Heart left ventricle (tissue), 16 donors: ENCODE measurements at places on chromosomes 1 and 21.

GRCh38 chr1:222275001-222275728, 272.7 kb downstream of the HHIPL2 start:
- no peak overlapping the region for H3K4me3 ChIP-seq
- peaks cover 13% of the 10 kb centered on the region for H3K27me3 ChIP-seq

DNA sequence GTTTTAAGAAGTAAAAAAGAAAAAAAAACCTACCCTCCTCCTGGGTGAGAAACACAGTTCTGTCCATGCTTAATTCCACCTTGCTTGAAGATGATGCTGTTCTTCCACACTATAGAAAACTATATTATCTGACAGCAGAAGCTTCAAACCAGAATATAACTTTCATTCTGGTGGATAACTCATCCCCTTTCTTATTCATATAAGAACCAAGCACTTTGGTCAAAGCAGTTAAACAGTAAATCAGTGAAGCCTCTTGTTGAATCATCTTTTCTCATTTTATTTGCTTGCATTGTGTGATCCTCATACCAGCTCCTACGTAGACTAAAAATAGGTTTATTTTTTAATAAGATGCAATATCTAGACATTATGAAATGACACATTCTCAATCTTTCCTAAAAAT, 36.7 kb upstream of the PRDX6 start:
- H3K4me3 ChIP-seq, result no peak overlapping the region
- no peak overlapping the region for H3K27ac ChIP-seq
- peaks cover 6% of the 10 kb centered on the region for H3K36me3 ChIP-seq
- no peaks in the 10 kb centered on the region for H3K4me1 ChIP-seq

DNA sequence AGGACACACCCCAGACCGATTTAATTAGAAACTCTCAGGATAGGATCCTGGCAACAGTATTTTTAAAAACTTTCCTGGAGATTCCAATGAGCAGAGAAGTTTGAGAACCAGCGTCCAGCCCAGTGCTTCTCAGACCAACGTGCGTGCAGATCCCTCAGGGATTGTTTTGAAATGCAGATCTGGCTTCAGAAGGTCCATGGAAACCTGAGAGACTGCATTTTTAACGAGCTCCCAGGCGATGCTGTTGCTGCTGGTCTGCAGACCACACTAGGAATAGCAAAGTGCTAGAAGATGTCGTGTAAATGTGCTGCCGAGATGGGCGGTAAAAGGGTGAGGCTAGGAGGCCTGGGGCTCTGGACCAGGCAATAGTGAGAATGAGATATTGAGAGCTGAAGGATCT, 18.4 kb upstream of the CASQ1 start:
- no peaks in the 10 kb centered on the region for H3K36me3 ChIP-seq
- no peak overlapping the region for H3K27ac ChIP-seq
- no peak overlapping the region for H3K4me3 ChIP-seq
- no peak for DNase-seq
- H3K27me3 ChIP-seq, result no peaks in the 10 kb centered on the region
- no peaks in the 10 kb centered on the region for H3K4me1 ChIP-seq

- no peak overlapping the region for H3K27ac ChIP-seq
- no peaks in the 10 kb centered on the region for H3K36me3 ChIP-seq
- peaks cover 12% of the 10 kb centered on the region for H3K4me1 ChIP-seq
- H3K27me3 ChIP-seq, result no peaks in the 10 kb centered on the region
Observed at GRCh38 chr1:81949421-81949820, 148.7 kb downstream of the ADGRL2 start.

GRCh38 chr1:85344256-85344694, 67.8 kb upstream of the BCL10 start:
- H3K27ac ChIP-seq, result no peak overlapping the region
- H3K4me3 ChIP-seq, result no peak overlapping the region
- H3K36me3 ChIP-seq, result peaks cover 2% of the 10 kb centered on the region
- H3K27me3 ChIP-seq, result no peaks in the 10 kb centered on the region
- H3K4me1 ChIP-seq, result peaks cover 8% of the 10 kb centered on the region

DNA sequence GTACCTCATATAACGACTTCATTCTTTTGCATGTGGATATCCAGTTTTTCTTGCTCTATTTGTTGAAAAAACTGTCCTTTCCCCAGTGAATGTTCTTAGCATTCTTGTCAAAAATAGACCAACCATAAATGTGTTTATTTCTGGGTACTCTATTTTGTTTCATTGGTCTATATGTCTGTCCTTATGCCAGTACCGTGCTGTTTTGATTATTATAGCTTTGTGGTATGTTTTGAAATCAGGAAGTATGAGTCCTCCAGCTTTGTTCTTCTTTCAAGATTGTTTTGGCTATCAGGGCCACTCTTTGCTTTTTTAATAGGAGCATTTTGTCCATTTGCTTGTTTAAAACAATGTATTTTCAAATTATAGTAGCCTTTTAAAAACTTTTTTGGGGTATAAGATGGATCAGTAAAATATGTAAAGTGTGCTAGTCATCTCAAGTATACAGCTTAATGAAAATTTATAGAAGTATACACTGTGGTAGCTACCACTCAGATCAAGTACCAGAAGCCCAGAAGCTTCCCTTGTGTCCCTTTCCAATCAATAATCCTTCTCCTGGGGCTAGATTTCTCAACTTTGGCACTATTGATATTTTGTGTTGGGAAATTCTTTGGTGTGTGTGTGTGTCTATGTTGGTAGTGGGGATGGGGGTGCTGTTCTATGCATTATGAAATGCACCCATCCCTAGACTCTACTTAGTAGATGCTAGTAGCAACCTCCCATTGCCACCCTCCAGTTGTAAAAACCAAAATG, 16.8 kb downstream of the MROH7 start:
- H3K4me1 ChIP-seq, result no peaks in the 10 kb centered on the region
- H3K36me3 ChIP-seq, result no peaks in the 10 kb centered on the region
- no peak overlapping the region for H3K4me3 ChIP-seq
- no peak for DNase-seq
